ENCODE measurements at places on chromosomes 6 and 20.

GRCh38 chr6:134909701-134910592, 40.0 kb downstream of the ALDH8A1 start:
- no peak for DNase-seq

GRCh38 chr20:53028337-53029007, 56.3 kb downstream of the TSHZ2 start:
- DNase-seq, result no peak

- no peak for DNase-seq
Measured at GRCh38 chr6:34540222-34540621, 15.9 kb downstream of the SPDEF start.

- DNase-seq, result no peak
Measured at GRCh38 chr20:2593756-2594155, 57.4 kb downstream of the TMC2 start.

- DNase-seq, result no peak
Measured at GRCh38 chr20:19027971-19028370, 184.5 kb upstream of the SLC24A3 start.

GRCh38 chr20:40933758-40934157, 94.9 kb upstream of the TOP1 start:
- no peak for DNase-seq

DNA sequence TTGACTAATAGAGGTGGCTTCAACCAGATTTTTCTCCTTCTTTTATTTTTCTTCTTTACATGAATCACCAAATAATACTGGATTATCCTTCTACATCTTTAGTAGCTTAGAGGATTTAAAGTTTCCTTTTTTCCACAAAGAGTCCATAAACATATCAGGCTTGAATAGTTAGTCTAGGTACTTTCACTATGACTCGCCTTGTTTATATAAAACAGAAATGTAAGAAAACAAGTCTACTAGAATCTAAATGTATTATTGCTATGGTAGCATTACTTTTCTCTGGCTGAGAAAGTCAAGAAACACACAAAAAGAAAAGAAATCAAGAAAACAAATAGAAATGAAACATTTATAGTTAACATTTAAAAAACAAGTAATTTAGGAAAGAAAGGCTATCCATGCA, 215.2 kb downstream of the PTPRK start:
- no peak for DNase-seq
